ENCODE measurements at places on chromosomes 12 and 14.

DNA sequence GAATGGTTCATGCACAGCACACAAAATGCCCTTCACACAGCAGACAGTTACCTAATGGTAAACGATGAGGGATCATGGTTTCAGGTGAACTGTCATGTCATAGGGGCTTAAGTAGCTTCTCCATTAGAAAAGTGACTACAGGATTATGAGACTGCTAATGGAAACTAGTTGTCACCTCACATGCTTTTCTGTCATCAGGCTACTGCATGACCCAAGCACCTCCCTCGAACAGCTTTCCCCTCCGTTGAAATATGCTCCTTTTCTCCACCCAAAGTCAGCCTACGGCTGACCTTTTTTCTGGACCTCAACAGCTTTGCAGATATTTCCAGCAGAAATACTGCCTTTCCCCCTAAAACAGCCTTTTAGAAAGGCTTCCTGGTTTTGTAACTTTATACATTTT lies 467.3 kb downstream of the EGLN3 start:
- DNase-seq = no peak

DNA sequence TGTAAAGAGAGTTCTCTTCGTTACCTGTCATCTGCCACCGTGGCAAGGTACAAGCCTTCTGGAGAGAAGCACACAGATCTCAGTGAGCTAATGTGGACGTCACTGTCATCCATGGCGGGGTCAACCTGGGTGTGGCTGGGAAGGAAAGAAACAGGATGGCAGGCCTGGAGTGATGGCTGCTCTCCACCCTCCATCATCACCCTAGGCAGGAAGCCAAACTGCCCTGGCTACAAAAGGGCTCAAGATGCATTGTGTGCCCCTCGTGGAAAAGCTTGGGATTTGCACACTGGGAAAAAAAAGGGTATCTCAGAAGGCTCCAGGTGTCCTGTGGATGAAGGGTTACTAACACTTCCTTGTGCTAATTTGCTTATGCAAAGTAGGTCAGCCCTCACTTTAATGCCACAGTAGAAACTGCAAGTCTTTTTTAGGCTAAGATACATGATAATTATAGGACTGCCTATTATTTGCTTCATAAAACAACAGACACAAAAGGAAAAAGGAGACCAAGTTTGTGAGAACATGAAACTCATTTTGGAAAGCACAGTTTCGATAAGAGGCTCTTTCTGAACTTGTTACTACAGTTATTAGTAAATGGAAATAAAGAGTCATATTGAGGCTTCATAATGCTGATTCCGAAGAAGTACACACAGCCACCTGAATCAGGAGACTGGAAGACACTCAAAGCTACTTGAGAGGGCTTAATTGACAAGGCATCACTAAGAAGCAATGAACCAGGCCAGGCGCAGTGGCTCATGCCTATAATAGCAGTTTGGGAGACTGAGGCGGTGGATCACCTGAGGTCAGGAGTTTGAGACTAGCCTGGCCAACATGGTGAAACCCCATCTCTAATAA lies 18.9 kb downstream of the RFC5 start:
- DNase-seq = peak; percentile 48

- DNase-seq = peak; percentile 32
These were observed 152.2 kb downstream of the SLC15A4 start for GRCh38 chr12:128671528-128672042.

DNA sequence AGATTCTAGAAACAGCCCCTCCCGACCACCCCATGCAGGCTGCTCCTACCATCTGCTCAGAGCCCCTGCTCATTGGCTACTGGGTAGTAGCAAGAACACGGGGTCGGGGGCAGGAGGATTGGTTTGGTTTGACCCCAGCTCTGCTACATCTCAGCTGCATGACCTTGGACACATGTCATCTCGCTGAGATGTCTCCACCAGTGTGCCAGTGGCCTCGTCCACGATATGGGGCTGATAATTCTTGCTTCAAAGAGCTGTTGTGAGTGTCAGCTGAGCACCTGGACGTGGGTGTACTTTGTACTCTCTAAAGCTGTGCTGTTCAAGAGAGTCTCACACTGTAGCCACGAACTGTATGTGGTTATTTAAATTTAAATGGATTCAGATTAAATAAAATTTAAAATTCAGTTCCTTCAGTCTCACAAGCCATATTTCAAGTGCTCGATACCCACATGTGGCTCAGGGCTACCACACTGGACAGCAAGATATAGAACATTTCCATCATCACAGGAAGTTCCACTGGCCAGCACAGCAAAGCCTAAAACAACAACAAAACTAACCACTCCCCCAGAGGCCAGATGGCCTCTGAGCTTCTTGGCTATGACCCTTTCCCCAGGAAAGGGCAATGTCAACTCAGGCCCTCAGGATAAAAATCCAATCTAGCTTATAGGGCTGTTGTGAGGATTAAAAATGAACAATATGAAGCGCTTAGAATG lies 18.6 kb downstream of the LTBP2 start:
- no peak for DNase-seq

DNA sequence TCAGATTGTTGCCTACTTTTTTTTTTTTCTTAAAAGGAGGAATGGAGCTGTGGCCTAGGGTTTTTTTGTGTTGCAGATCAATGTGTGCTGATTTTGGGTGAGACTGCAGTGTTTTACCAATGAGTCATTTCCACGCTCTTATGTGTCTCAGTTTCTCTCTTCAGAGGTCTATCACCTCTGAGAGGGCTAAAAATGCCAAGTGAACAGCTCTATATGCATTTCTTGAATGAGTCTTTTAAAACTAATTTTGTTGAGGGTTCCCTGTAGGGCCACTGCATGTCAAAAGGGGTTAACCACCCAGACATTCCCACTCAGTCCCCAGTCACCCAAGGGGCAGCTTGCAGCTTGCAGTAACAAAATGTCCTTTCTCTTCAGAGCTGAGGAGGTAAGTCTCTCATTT lies 24.3 kb upstream of the GLIPR1L2 start:
- DNase-seq = no peak

GRCh38 chr14:75476274-75476995 lies 45.8 kb upstream of the BATF start:
- no peak for DNase-seq

GRCh38 chr12:61282790-61283575 lies 977.2 kb upstream of the USP15 start:
- no peak for DNase-seq

DNA sequence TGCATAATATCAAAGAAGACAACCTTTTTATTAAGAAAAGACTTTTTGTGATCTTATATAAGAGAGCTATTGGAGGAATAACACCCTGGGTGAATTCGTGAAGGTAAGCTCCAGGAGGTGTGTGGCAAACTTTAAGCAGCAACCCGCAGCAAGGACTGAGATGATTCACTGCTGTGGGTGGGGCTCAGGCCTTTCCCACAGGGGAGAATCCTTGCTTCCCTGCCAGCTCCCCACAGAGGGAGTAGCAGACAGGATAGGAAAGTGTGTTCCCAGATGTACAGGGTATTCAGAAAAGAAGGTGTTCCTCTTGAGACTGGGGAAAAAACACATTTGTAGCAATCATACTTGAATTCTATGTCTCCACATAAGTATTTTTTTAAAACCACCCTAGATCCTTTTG lies 9.2 kb downstream of the NDUFA12 start:
- peak; percentile 91 for DNase-seq

- DNase-seq = peak; percentile 94
These were observed 29.6 kb downstream of the EEA1 start for GRCh38 chr12:92899386-92900001.

DNA sequence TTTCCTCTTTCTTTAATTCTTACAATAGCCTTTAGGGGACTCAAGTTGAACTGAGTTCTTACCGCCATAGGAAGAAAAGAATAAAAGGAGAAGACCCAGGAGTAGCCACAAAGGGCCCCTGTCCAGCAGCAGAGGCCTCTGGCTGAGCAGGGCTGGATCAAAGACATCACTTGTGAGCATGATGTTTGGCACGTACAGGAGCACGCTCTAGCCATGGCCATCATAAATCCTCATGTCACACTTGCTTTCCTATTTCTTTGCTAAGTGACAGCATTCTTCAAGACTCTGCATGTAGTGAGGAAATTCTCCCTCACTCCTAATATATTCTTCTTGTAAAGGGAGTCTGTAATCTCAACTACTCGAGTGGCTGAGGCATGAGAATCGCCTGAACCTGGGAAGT lies 15.7 kb downstream of the CLEC4C start:
- no peak for DNase-seq

GRCh38 chr12:50103767-50104321 lies at the start of gene GPD1:
GPD1 (plus strand) TSS chr12:50104008; CDS start chr12:50104051, 43 bp downstream.
- DNase-seq = peak; percentile 68

- DNase-seq = no peak
These were observed 25.7 kb downstream of the TUNAR start for GRCh38 chr14:95902273-95902826.

DNA sequence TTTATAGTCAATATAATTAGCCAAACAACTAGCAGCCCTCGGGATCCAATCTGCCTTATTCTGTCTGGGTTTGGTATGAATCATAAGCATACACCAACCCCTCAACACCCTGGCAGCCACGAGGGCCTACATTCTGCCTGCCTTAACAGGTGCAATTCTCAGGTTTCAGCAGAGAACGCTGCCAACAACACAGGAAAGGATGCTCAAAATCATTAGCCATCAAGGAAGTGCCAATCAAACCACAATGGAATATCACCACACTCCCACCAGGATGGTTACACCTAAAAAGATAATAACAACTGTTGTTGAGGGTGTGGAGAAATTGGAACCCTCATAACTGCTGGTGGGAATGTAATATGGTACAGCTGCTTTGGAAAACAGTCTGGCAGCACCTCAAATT lies 122.8 kb downstream of the TTC7B start:
- peak; percentile 25 for DNase-seq

All from Daoy (cell line).